ENCODE measurements at places on chromosomes 2 and 18.

GRCh38 chr2:117956036-117956796 is 57.7 kb downstream of the CCDC93 start:
- no peak for DNase-seq

GRCh38 chr2:205496370-205496769 is 185.9 kb upstream of the NRP2 start:
- no peak for DNase-seq

DNA sequence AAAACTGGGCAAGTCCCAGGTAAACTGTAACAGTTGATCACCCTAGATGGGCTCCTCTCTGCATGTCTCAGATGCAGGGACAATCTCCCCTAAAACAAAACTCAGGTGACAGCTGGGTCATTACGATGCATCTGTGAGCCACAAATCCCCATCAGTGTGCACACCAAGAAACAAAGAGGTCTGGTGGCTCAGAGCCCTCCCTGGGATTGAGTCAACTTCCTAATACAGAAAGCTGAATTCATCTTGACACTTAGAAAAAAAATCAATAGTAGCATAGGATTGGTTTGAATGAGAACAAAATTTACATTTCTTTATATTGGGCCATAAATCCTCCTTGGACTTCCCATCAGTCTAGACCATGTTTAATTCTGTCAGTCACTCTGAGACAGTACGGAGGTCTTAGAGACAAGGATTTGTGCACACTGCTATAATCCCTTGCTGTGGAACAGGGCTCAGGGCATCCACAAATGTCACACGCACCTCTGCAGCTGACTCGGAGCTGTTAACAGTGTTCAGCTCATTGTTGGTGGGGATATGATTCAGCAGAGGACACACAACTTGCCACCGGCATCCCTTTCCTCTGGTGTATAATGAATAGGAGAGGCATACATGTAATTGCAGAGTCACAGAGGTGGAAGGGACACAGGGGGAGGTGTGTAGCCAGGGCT is 44.5 kb upstream of the DAPL1 start:
- no peak for DNase-seq

GRCh38 chr2:174613531-174613930 is 15.9 kb upstream of the WIPF1 start:
- no peak for DNase-seq

DNA sequence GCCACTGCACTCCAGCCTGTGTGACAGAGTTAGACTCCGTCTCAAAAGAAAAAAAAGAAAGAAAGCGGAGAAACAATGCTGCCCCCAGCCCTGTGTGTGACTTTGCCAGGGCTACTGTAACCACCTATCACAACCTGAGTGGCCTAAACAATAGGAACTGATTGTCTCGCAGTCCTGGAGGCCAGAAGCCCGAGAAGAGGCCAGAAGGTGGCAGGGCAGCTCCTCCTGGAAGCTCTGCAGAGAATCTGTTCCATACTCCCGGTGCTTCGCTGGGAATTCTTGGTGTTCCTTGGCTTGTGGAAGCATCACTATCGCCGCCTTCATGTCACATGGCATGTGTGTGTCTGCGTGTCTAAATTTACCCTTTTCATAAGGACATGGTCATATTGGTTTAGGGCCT is 14.4 kb upstream of the RAB17 start:
- peak; percentile 32 for DNase-seq

GRCh38 chr2:208335-208734 is 55.5 kb downstream of the SH3YL1 start:
- DNase-seq: no peak

GRCh38 chr2:171389325-171389724 is 44.5 kb downstream of the METTL8 start:
- DNase-seq: no peak

DNA sequence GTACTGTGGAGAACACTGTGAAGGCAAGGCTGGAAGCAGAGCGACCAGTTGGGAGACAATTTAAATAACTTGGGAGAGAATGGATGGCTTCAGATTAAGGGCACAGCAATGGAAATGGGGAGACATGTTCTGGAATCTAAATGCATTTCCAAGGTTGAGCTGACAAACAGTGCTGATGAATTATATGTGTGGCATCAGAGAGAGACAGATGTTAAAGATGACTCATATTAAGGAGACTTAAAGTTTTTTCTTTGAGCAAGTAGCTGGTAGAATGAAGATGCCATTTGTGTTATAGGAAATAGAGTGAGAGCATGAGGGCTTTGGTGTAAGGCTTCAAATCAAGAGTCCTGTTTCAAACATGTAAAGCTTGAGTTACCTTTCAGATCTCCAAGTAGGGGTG is 441.8 kb downstream of the SETBP1 start:
- no peak for DNase-seq

DNA sequence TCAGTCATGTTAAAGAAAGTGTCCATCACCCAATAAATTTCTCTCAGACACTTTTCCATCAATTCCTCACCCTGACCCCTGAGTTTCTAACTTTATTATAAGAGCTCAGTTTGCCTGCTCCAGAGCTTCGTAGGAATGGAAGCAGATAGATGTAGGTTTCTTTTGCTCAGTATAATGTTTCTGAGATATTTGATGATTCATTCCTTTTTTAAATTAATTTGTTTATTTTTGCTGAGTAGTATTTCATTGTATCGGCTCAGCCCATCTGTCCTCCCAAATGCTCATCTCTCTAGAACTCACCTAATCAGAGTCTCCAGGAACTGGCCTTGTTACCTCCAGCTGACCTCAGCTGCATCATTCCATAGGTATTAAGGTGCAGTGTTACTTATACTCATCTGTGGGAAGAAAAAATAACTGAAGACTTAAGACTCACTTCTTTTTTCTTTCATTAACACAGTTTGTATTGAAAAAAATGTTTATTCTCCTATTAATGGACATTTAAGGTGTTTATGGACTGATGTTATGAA is 11.9 kb upstream of the BCL2L11 start:
- no peak for DNase-seq

DNA sequence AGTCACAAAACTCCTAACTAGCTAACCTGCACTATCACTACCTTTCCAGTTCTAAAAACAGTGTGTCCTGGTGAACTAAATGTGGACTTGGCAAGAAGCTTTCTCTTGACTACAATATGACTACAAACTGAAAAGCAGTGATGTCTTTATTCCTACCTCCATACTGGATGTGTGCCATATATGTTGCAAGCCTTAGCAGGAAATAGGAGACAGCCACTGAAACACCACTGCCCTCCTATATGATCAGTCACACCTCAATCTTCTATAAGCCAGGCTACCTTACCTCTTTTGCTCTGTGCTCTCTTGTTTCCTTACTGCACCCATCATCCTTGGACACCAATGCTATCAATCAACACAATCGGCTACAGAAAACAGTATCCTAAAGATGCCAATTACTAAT is 34.1 kb downstream of the SS18 start:
- no peak for DNase-seq

DNA sequence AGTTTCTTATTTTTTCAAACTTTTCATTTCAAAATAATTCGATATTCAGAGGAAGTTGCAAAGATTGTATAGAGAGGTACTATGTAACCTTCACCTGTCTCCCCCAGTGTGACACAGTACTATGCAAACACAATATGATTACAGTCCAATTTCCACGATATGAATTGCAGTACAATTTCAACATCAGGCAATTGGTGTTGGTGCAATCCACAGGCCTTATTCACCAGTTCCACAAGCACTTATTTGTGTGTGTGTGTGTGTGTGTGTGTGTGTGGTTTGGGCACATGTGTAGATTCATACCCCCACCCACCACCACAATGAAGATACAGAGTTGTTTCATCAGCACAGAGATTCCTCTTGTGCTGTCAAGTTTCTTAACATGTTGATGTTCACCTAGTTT is 69.7 kb upstream of the ARL4C start:
- DNase-seq: no peak

DNA sequence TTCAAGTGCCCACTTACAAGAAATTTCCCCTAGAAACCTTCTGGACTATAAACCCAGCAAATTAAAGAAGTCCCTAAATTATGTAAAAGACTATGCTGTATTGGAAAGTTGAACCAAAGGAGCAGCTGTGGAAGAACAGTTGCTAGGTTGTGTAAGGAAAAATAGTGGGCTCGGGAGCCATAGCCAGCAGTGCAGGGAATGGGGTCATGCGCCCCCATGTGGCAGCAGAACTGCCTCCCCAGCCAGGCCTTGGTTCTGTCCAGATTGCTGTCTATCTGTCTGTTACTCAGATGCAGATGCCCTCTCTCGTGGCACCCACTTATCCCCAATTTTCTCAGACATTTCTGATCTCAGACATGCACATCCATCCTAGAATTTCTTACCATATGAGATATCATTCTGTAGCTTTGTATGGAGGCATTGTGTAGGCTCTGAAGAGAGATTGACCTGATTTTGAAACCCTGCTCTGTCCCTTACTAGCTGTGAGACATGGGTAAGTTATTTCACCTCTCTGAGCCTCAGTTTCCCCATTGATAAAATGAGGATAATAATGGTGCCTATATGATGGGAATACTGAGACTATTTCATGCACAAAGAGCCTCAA is 258.3 kb downstream of the SS18 start:
- peak; percentile 65 for DNase-seq

DNA sequence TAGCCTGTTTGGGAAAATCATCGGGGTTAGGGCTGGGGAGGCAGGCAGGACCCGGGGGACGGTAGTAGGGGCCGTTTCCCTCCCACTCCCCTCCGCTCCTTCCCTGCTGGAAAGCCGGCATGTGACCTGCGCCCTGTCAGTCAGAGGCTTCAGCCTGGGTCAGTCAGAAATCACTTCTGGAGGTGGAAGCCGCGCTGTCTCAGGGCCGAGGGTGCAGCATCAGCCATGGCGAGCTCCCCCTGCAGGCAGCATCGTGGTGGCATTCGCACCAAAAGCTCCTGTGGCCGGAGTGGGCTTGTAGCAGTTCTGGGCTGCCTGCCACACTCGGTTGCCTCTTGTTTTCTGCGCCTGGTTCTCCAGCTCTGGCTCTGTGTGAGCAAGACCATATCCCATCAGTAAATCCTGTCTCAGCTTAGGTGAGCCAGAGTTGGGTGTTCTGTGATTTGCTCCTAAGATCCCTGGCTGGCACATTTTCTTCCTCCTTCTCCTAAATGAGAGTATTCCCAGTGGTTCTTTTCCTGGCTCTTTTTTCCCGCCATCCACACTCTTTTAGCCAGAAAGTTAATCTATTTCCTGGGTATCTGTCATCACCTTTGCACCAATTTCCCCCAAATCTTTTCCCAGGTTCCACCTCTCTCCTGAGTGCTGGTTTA is 123.9 kb upstream of the CD302 start:
- peak; percentile 54 for DNase-seq

- DNase-seq: no peak
Observed at GRCh38 chr2:86336675-86337243, 667 bp downstream of the REEP1 start.
